ENCODE measurements at places on chromosomes 5 and 9. TPM values are rescaled to one million over a fixed set of nuclear protein-coding genes. Genes with fewer than 3 reads are reported as not detected.

Gene FAT2
- not detected for total RNA-seq

GRCh38 chr9:116274293-116274692, 120.7 kb downstream of the PAPPA start:
- no peak overlapping the region for H3K4me3 ChIP-seq
- no peaks in the 10 kb centered on the region for H3K4me1 ChIP-seq

- H3K4me3 ChIP-seq, result no peak overlapping the region
- no peaks in the 10 kb centered on the region for H3K27me3 ChIP-seq
- H3K36me3 ChIP-seq, result no peaks in the 10 kb centered on the region
- H3K4me1 ChIP-seq, result peaks cover 21% of the 10 kb centered on the region
Measured at GRCh38 chr9:136939996-136940525, 4.5 kb downstream of the FBXW5 start.

- H3K4me1 ChIP-seq, result no peaks in the 10 kb centered on the region
- no peak overlapping the region for H3K27ac ChIP-seq
- no peak overlapping the region for H3K4me3 ChIP-seq
- no peaks in the 10 kb centered on the region for H3K27me3 ChIP-seq
- no peaks in the 10 kb centered on the region for H3K36me3 ChIP-seq
Measured at GRCh38 chr9:88775037-88775471, 216.2 kb upstream of the S1PR3 start.

DNA sequence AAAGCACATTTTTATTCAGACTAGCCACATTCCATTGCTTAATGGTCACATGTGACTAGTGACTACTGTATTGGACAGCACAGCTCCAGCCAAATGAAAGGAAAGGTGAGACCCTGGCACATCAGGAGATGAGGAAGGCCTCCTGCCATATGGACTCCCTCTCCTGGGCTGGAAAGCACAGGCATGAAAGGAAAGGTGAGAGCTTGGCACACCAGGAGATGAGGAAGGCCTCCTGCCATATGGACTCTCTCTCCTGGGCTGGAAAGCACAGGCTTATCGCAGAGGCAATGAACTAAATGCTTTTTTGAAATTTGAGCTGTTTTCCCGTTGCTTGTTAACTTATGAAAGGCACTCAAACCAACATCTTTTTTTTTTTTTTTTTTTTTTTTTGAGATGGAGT, 144.8 kb upstream of the SLC12A2 start:
- no peak overlapping the region for H3K27ac ChIP-seq
- DNase-seq, result no peak
- no peak overlapping the region for H3K4me3 ChIP-seq
- no peaks in the 10 kb centered on the region for H3K36me3 ChIP-seq
- H3K4me1 ChIP-seq, result no peaks in the 10 kb centered on the region

DNA sequence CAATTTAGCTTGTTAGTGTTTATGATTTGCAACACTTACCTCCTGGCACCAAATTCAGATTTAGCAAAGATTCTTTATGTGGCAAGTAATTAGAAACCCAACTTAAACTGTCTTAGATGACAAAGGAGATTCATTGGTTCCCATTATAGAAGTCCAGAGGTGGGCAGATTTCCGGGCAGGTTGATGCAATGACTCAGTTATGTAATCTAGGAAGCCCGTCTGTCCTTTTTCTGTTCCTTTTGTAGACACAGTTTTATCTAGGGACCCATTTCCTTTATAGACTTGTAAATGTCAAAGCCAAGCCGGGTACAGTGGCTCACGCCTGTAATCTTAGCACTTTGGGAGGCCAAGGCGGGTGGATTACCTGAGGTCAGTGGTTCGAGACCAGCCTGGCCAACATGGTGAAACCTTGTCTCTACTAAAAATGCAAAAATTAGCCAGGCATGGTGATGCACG, 20.3 kb upstream of the ANKRD33B start:
- no peak overlapping the region for H3K27ac ChIP-seq
- no peak overlapping the region for H3K4me3 ChIP-seq
- H3K36me3 ChIP-seq, result no peaks in the 10 kb centered on the region
- no peak for DNase-seq
- peaks cover 6% of the 10 kb centered on the region for H3K27me3 ChIP-seq
- no peaks in the 10 kb centered on the region for H3K4me1 ChIP-seq

DNA sequence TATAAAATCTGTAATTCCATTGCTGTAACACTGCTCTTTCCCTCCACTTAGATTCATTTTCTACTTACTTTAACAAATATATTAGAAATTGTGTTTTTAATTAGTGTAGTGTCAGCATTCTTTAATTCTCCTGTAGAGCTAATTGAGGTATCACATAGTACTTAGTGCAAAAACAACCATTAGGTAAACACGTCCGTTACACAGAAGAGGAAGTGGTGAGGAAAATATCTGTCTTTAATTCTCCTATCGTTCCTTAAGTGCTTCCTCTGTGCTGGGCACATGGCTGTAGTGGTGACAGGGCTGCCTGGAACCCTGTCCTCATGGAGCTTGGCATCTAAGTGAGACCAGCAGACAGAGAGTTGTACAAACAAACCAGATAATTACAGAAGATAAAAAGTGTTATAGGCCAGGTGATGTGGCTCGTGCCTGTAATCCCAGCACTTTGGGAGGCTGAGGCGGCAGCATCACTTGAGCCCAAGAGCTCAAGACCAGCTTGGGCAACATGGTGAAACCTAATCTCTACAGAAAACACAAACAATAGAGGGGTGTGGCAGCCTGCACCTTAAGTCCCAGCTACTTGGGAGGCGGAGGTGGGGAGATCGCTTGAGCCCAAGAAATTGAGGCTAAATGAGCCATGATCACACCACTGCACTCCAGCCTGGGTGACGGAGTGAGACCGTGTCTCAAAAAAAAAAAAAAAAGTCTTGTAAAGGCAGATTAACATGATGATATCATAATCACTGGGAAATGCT, 36.4 kb downstream of the PARP8 start:
- no peaks in the 10 kb centered on the region for H3K4me1 ChIP-seq
- H3K4me3 ChIP-seq, result no peak overlapping the region
- H3K27ac ChIP-seq, result no peak overlapping the region
- no peaks in the 10 kb centered on the region for H3K27me3 ChIP-seq
- no peak for DNase-seq

DNA sequence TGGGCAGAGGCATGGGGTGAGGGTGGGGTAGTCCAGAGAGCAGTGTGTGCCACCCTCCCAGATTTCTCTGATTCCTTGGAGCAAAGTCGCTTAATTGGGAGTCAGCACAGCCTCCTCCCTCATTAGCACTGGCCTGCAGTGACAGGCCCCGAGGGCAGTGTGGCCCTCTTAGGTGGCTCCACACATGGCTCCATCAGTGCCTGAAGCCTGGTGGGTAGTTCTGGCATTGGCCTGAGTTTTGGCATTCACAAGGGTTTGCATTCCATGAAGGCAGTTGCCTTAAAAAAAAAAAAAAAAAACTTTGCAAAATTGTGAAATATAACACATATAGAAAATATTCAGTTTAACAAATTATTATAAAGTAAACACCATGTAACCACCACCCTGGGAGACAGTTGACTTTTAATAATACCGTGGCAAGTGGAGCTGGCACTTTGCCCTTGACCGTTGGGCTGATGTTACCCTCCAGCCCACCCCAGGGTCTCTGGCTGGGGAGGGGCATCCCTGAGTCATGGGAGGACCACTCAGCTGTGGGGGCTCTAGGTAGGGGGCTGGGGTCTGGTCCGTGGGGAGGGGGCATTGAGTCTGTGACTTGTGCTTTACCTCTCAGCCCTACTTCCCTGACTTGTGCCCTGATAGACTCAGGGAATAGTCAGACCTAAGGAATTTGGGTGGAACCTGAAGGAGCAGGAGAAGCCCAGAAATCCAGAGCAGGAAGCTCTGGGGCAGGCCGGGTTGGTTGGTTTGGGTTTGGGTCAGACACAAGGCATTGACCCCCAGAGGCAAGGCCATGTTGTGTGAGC, 51.3 kb upstream of the PITX1 start:
- H3K36me3 ChIP-seq, result no peaks in the 10 kb centered on the region
- no peaks in the 10 kb centered on the region for H3K4me1 ChIP-seq
- H3K27ac ChIP-seq, result no peak overlapping the region
- H3K4me3 ChIP-seq, result no peak overlapping the region
- no peak for DNase-seq

GRCh38 chr9:83285445-83286225, 222.7 kb upstream of the RASEF start:
- no peak overlapping the region for H3K4me3 ChIP-seq
- no peak for DNase-seq
- H3K27me3 ChIP-seq, result no peaks in the 10 kb centered on the region
- peaks cover 10% of the 10 kb centered on the region for H3K4me1 ChIP-seq
- H3K36me3 ChIP-seq, result no peaks in the 10 kb centered on the region

Gene FIBCD1
- 0.11 TPM for total RNA-seq

Gene FKTN
- total RNA-seq, result 24.6 TPM

GRCh38 chr5:73359395-73359794, 89.2 kb downstream of the FOXD1 start:
- H3K27me3 ChIP-seq, result peaks cover 9% of the 10 kb centered on the region
- no peak for DNase-seq
- no peaks in the 10 kb centered on the region for H3K36me3 ChIP-seq

- no peak overlapping the region for H3K4me3 ChIP-seq
- no peaks in the 10 kb centered on the region for H3K27me3 ChIP-seq
- no peaks in the 10 kb centered on the region for H3K4me1 ChIP-seq
- no peak for DNase-seq
- no peak overlapping the region for H3K27ac ChIP-seq
- H3K36me3 ChIP-seq, result no peaks in the 10 kb centered on the region
Measured at GRCh38 chr9:68747043-68747533, 42.0 kb downstream of the PIP5K1B start.

GRCh38 chr5:139642891-139643871, 5.0 kb upstream of the CXXC5 start:
- DNase-seq, result no peak
- peaks cover 13% of the 10 kb centered on the region for H3K4me1 ChIP-seq
- H3K4me3 ChIP-seq, result no peak overlapping the region
- H3K27me3 ChIP-seq, result no peaks in the 10 kb centered on the region
- no peak overlapping the region for H3K27ac ChIP-seq

Gene HTR4
- 1.4 TPM for total RNA-seq

Gene PCDHGA10
- total RNA-seq, result 8.7 TPM

GRCh38 chr5:115627295-115627865, 1.5 kb upstream of the TMED7 start:
- DNase-seq, result no peak
- no peaks in the 10 kb centered on the region for H3K27me3 ChIP-seq
- H3K36me3 ChIP-seq, result no peaks in the 10 kb centered on the region
- H3K27ac ChIP-seq, result no peak overlapping the region
- H3K4me1 ChIP-seq, result peaks cover 28% of the 10 kb centered on the region

Gene NREP
- total RNA-seq, result 42.1 TPM

DNA sequence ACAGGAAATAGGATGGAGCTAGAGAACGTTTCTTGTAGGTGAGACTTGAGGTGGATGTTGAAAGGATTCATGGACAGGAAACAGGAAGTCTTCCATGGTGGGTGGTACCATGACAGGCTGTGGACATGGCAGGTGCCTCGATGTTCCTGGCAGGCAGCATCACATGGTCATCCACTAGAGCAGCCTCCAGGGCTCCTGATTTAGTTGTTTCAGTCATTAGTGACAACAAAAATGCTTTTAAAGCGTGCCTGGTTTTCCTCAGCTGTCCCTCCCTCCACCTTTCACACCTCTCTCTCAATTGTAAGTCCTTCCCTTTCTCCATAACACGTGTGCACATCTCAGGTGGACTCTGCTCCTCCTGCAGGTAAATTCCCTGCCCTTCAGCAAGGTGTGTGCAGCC, 25.2 kb upstream of the ASPN start:
- H3K4me3 ChIP-seq, result no peak overlapping the region
- H3K4me1 ChIP-seq, result no peaks in the 10 kb centered on the region
- H3K27ac ChIP-seq, result peak overlapping the region; percentile 55
- no peaks in the 10 kb centered on the region for H3K36me3 ChIP-seq
- no peak for DNase-seq
- no peaks in the 10 kb centered on the region for H3K27me3 ChIP-seq

DNA sequence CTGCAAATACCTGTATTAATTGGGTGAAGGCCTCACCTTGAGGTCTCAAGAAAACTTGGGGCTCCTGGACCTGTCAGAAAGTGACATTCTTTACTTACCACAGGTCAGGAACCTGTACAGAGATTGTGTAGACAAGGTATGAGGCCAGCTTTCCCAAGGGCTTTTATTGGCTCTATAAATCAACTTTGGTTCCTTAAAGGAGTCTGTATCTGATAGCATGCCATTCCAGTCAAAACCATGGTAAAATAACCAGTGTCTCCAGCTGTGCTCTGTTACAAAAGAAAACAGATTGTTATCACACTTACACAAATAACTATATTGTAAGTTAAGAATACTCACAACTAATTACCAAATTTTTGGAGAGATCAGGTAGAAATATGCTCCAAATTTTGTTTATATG, 64.5 kb downstream of the COL15A1 start:
- no peaks in the 10 kb centered on the region for H3K27me3 ChIP-seq
- H3K27ac ChIP-seq, result no peak overlapping the region
- no peaks in the 10 kb centered on the region for H3K4me1 ChIP-seq
- DNase-seq, result no peak

GRCh38 chr5:59330680-59331079, 562.8 kb downstream of the PDE4D start:
- H3K27me3 ChIP-seq, result no peaks in the 10 kb centered on the region
- no peaks in the 10 kb centered on the region for H3K36me3 ChIP-seq
- no peak overlapping the region for H3K4me3 ChIP-seq
- no peak for DNase-seq
- H3K27ac ChIP-seq, result no peak overlapping the region

Gene AFAP1L1
- 13.4 TPM for total RNA-seq

Gene EGFLAM
- total RNA-seq, result 15.9 TPM

Gene TAF1L
- not detected for total RNA-seq

GRCh38 chr5:78109891-78110324, 184.6 kb downstream of the AP3B1 start:
- H3K4me3 ChIP-seq, result no peak overlapping the region
- no peaks in the 10 kb centered on the region for H3K36me3 ChIP-seq
- no peaks in the 10 kb centered on the region for H3K27me3 ChIP-seq
- no peaks in the 10 kb centered on the region for H3K4me1 ChIP-seq
